ENCODE measurements at places on chromosomes 3 and 15. TPM values are rescaled to one million over a fixed set of nuclear protein-coding genes. Genes with fewer than 3 reads are reported as not detected.

DNA sequence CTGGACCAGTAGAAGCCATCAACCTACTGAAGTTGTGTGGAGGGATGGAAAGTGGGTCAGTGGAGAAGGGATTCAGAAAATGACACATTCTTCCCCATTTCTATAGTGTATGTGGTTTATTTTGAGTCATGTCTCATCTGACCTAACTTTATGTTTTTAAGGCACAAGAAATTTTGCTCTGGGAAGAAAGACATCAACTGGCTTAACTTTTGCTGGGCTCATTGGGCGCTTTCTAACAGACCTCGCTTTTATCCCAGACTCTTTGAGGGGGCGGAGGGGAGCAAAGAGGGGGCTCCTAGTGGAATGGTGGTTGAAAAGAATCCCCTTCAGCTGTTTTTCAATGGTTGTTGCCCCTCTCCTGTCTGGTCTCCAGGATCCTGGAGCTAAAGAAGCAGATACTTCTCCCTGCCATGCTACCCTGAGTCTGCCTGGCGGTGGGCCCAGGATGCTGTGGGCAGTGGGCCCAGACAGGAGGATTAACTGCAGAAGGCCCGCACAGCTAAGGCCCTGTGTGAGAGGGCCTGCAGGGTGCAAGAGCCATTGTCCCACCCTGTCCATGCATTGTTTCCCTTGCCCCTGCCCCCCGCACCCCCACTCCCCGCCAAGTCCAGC is 14.5 kb downstream of the CSRNP1 start:
- DNase-seq, result no peak

DNA sequence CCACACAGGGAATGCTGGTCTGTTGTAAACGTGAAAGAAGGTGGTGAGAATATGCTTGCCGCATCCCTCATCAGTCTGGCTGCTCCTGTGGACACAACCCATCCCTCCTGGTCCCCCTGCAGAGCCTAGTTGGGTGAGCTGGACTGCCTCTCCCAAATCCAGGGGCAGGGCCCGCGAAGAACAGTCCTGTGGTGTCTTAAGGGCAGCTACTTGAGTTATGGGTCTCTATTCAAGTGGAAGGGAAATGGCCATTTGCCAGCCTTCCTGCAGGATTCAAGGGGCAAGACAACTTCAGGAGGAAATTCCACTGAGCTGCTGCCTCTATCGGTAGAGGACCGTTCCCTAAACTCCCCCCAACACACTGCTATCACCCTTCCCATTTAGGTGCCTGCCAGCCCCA is 98.9 kb downstream of the IQSEC1 start:
- no peak for DNase-seq

GRCh38 chr3:167662919-167663400 is 9.2 kb upstream of the WDR49 start:
- DNase-seq, result no peak

DNA sequence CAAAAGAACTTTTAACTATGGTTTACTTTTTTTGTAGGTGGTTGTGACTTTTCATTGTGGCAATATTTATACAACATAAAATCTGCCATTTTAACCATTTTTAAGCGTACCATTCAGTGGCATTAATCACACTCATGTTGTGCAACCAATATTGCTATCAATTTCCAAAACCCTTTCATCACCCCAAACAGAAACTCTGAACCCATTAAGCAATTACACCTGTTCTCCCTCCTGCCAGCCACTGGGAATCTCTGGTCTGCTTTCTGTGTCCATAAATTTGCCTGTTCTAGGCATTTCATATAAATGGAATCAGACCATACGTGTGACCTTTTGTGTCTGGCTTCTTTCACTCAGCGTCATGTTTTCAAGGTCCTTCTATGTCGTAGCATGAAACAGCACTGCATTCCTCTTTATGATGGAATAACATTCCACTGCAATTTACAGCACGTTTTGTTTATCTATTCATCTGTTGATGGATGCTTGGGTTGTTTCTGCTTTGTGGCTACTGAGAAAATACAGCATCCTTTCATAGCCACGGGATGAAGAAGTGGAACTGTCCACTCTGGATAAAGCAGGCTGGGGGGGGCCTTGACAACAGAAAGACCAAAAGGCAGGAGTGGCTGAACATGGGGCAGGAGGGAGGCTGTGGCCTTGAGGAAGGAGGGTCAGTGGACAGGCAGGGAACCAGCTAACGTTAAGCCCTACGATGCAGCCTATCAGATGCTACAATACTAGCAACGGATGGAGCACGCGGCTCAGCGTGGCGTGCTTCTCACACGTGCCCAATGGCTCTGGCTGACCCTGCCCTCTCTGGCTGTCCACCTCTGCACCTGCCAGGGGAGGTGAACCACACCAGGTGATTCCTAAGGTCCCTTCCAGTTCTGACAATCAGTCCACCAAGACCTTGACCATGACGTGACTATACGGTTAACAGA is 110.9 kb downstream of the SEC22A start:
- no peak for DNase-seq

DNA sequence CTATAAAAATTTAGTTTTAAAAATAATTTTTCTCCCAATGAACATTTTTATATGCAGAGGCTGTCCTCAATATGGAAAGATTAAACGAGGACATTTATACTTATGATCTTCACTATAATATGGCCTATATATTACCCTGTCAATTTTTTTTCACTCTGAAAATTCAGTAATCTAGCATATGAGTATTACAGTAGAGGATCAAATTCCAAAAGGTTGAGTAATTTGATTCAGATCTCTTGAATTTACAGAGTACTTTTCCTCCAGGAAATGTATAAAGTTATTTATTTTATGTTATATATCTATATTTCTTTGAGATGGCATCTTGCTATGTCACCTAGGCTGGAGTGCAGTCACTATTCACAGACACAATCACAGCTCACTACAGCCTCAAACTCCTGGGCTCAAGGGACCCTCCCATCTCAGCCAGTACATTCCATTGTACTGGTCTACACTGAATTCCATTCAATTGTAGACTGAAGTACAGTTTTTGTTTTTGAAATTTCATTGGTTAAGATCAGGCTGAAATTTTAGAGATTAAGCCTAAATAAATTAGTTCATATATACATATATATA is 16.3 kb upstream of the TRPM7 start:
- no peak for DNase-seq

GRCh38 chr15:47358876-47359275 is 358.4 kb upstream of the SEMA6D start:
- DNase-seq, result no peak

DNA sequence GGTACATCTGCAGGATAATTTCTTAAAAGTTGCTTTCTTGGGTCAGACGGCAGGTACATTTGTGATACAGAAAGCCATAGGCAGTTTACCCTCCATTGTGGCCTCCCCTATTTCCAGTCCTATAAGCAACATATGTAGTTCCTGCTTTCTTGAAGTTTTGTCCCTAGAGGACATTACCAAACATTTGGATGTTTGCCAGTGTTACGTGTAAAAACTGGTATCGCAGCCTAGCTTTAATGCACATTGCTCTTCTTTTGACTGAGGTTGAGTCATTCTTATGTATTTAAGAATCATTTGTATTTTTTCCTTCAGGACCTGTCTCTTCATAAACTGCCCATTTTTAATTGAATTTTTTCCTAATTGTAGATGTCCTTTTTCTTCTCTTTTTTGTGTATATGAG is 114.3 kb downstream of the DIPK2A start:
- DNase-seq, result no peak

DNA sequence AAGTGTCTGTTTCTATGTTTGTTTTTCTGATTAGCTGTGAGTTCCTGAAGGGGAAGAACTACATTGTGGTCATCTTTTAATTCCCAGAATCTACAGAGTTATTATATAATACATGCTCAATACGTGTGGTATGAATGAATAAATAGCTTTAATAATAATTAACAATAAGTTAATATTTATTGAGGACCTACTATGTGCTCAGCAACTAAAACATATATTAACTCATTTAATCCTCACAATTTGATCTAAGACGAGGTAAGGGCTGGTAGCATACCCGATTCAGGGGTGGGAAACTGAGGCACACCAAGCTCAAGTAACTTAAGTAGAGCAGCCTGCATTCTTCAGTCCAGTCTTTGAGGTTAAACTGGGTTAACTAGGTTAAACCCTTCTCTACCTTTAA is 553.8 kb downstream of the FOXP1 start:
- DNase-seq, result no peak

- no peak for DNase-seq
These were observed 22.5 kb upstream of the HCN4 start for GRCh38 chr15:73391128-73391872.

GRCh38 chr3:109643590-109643989 is 306.2 kb upstream of the DPPA4 start:
- no peak for DNase-seq

DNA sequence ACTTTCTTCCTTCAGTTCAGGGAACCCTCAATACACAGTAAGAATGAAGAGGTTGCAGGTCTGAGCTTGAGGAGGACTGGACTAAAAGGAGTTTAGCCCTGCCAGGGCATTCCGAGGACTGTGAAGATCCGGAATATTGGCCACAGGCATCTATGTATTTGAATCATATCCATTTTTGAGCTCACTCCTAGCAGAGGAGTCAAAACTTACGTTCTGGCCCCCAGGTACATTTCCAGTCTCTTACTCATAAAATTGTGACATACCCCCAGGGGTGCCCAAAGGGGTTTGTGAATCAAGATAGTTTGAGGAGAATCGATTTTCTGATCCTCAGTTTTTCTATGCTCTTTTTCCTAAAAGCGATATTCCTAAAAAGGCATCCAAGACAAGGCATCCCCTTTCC is 27.6 kb upstream of the SRP14 start:
- DNase-seq, result no peak

GRCh38 chr3:4492208-4493013 is 737 bp upstream of the ITPR1 start:
- DNase-seq, result no peak

- DNase-seq, result no peak
These were observed 63.7 kb upstream of the THSD4 start for GRCh38 chr15:71051539-71051938.

GRCh38 chr3:33231756-33232465 is 13.3 kb upstream of the SUSD5 start:
- DNase-seq, result no peak

GRCh38 chr15:98519767-98520550 is 128.4 kb upstream of the IGF1R start:
- DNase-seq, result no peak

GRCh38 chr3:53242155-53242554 is 13.7 kb downstream of the TKT start:
- no peak for DNase-seq

DNA sequence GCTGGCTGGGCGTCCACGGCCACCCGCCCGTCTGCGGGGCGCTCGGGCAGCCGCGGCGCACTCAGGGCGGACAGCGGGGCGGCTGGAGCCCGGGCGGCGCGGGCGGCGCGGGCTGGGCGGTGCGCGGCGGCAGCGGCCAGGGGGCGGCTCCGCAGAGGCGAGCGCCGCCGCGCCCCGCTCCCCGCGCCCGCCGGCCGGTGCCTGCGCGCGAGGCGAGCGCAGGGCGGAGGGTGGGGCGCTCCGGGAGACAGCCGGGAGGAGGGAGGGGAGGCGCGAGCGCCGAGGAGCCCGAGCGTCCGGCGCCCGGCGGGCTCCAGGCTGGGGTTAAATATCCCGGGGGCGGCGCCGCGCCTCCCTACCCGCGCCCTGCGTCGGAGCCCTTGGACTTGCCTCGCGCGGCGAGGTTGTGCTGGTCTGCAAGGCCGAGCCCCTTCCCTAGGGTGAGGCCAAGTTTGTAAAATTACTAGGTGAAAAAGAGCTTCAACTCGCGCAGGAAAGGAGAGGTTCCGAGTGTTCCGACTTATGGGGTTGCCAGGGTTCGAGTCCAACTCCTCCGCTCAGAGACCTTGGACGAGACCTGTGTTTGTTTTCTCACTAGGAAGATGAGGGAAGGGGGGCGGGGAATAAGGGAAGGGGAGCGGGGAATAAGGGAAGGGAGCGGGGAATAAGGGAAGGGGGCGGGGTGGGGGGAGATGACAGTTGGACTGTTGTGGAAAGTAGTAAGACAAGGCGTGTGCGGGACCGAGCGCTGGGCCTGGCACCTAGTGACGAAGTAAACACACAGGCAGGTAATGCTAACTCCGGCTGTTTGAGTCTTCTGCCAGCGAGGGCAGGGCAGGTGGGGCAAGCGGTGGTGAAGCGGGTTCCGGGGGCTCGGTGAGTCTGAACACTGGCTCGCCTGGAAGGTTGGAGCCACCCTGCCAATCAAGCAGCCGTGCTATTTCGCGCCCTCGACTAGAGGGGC is at the start of gene TNFAIP8L3:
Gene TNFAIP8L3, minus strand, starts transcription at position 301 of the 964 bp plus-strand sequence. CDS start 311 bp downstream, outside the sequence.
- DNase-seq, result no peak

DNA sequence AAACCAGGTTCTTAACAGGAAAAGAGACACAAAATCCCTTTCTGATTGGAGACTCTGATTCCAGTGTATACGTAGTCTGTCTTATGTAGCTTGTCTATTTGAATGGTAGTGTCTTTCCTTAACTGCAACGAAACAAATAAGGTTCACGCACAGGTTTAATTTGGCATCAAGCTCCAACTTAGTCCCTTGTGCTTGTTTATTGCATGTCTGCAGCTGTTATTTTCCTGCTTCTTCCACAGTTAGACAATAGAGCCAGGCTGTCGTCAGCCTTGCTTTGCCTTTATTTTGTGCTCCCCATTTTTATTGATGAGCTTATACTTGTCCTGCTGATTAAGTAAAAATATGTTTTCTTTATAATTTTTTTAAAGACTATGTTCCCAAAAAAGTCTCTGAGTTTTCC is 152.7 kb upstream of the CDIN1 start:
- DNase-seq, result no peak

DNA sequence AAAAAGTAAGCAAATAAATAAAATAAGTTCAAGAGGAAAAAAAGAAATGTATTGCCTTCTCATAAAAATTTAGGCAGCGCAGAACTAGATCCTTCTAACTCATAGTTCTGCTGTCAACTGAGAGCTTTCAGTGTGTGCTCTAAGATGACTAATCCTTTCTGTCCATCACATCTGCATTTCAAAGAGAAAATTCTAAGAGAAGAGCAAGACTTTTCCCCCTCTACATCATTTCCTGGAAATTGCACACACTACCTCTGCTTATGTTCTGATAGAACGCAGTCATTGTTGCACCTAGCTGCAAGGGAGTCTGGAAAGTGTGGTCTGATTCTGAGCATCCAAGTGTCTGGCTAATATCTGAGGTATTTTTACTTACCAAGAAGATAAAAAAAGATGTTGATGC is 39.6 kb upstream of the SLCO3A1 start:
- no peak for DNase-seq

The C3orf20 gene
- 0.49 TPM for total RNA-seq

The FAM162A gene
- total RNA-seq, result 29.7 TPM

The TRAIP gene
- 17.4 TPM for total RNA-seq

The FANCD2 gene
- 4.4 TPM for total RNA-seq

The ZDHHC19 gene
- not detected for total RNA-seq

The ZBED2 gene
- total RNA-seq, result 4.9 TPM

The CPN2 gene
- not detected for total RNA-seq

The LMOD3 gene
- not detected for total RNA-seq

The AAGAB gene
- total RNA-seq, result 41.0 TPM

The DPPA4 gene
- not detected for total RNA-seq

The KNG1 gene
- not detected for total RNA-seq

Measured in vagina (tissue), 2 donors.